ENCODE measurements at places on chromosomes 3 and 15.

GRCh38 chr15:58980351-58980939, 7.0 kb upstream of the RNF111 start:
- DNase-seq = no peak

DNA sequence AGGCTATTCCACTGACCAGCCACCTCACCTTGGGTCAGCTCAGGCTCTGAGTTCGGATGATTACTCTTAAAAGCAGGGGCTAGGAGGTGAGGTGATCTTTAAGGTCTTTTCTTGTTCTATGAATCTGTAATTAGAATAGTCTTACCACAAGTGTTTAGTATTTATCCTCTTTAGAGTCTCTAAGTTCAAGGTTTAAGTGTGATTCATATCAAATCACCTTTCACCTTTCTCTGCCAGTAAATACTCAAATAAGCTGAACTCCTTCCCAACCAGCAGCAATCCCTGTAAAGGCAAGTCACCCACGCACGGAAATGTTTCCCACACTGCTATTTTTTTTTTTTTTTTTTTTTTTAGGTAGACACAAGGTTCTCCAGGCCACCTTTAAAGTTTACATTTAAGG, 14.5 kb upstream of the TMEM44 start:
- no peak for DNase-seq

GRCh38 chr3:72950801-72951200, 45.8 kb upstream of the PPP4R2 start:
- no peak for DNase-seq

DNA sequence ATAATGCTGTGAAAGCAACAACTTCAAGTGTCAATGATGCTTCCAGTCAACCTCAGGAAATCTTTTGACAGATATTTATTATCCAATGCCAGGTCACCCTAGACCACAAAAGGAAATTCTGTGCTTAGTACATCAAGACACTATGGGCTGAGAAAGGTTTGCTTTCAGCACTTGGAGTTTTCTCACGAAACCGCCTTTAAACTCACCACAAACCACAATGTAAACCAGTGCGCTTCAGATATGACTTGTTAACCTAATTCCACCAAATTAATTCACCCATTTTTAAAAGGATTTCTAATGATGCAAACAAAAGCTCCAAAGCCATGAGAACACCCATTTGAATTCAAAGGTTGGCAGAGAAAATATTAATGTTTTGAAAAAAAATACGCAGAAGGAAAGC, 292.9 kb upstream of the NR2F2 start:
- DNase-seq = no peak

DNA sequence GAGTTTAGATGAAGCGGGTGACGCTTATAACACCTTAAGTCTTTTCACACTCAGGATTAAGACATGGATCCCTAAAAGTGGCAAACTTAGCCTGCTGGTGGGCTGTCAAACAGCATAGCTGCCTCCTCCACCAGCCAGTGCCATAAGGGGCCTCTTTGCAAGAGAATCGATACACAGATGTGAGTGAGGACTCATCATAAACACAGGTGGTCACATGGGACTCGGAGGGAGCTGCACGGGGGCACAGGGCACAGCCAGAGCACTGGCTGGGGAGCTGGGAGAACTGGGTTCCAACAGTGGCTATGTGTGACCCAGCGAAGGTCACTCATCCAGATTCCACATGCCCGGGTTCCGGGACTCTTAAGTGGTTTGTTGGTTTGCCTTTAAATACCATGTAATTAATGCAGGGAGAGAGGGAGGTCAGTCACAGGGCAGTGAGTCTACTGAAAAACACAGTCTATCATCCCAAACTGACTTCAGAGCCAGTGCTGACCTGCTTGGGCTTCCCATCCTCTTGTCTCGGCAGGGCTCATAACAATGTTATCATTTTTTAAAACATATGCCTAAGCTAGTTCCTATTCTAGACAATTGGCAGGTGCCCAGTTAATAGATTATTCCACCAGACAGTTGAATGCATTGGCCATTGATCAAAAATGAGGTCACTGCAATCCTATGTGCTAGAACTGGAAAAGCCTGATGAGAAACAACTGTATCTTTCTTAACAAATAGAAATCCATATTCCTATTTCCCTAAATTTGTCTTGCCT, 51.8 kb downstream of the SLC12A8 start:
- no peak for DNase-seq

GRCh38 chr3:39962581-39962980, 153.2 kb downstream of the MYRIP start:
- DNase-seq = no peak

DNA sequence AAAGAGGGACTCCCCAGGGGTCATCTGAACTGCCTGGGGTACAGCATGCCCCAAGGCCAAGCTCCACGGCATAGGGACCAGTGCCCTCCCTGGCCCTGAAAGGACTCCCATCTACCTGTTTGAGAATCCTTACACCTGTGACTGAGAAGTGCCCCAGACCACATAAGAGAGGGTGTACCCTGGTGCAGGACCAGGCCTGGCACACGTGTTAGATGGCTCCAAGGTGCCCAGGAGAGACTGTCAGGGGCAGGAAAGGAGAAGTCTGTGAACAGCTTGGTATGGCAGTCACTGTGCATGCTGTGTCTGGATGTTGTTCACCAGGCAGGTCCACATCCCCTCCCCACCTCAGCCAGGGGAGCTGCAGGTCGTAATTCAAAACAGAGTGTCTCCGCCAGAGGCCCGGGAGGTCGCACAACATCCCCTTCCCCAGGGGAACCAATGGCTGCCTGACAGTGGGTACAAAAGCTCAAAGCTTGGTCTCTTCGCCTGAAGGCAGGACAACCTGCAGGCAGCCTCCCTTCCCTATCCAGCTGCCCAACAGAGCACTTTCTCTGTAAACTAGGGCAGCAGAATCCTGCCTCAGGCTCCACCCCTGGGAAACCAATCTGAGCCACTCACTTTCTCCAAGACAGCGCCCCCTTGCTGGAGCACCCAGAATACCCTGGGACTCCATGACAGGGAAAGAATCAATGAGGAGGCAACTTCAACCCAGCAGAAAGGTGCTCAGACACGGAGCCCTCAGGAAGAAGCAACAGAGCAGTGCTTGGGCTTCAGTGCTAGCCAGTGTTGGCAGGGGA, 3.9 kb downstream of the NUP210 start:
- DNase-seq = no peak

DNA sequence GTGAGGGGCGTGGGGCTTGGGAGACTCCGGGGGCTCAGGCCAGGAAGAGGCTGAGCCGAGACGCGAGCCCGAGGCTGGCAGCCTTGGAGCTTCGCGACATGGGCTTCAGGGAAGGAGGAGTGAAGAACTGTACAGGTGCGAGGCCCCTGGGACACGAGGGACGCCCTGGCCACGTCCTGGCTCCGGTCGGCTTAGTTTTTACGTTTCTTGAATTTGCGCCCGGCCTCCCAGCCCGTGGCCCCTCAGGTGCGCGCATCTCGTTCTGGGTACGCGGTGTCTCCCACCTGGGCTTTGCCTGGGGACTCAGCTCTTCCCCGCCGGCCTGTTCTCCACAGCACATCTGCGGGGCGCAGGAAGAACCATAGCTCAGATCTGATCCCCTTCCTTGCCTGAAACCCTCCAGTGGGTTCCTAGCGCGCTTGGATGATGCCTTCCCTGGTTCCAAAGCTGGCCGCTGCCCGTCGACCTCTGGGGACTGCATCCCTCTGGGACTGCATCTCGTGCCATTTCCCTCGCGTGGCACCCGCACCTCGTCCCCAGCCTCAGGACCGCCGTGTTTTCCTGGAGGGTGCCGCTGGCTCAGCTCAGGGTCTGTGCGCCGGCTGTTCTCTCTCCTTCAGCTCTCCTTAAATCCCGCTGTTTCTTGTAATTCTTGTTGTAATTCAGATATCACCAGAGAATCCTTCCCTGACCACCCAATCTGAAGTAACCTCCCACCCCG, 614 bp downstream of the CHCHD6 start:
- DNase-seq = peak; percentile 4

DNA sequence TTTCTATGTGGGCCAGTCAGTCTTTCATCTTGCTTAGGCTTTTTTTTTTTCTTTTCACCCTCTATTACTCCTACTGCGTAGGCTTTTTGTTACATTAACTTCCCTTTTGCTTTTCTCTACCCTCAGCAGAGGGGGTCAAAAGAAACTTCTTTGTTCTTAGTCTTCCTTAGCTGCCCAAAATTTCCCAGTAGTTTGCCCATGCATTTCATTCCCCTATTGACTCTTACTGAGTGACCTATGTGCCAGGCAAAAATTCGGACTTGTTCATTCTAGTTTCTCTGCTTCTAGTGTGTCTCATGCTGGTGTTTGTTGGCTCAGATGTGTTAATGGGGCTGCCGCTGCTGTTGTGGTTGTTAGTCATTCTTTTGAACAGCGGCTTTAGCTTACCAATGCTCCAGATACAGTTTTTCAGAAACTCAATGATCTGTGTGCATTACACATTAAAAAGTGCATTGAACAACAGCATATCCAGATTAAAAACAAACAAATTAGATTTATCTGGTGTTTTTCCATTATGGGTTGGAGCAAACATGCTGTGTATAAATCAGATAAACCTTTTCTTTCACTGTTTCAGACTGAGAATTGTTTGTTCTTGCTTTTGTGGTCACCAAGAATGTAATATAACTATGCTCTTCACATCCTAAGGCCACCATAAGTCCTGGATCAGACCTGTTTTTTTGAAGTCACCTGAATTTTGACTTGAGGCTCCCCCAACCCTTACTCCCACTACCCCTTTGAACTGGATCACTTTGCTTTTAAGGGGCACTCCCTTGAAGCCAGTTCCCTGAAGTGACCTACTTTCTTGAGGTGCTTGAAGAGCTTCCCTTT, 43.1 kb downstream of the PDE8A start:
- no peak for DNase-seq

GRCh38 chr3:11389386-11390268, 117.4 kb downstream of the ATG7 start:
- DNase-seq = no peak

- DNase-seq = no peak
Observed at GRCh38 chr3:151345859-151346258, 16.5 kb upstream of the P2RY13 start.
